ENCODE measurements at places on chromosomes 6 and 20.

DNA sequence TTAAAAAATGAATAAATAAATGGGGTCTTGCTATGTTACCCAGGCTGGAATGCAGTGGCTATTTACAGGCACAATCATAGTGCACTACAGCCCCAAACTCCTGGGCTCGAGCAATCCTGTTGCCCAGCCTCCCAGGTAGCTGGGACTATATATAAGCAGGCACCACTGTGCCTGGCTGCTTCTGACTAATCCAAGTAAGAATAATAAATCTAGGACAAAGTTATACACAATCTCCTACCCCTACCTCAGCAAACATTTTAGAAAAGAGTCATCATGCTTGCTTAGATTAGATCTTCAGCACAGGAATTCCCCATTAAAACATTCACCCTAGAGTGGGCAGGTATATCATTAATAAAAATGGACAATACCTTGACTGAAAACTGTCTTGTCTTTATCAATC lies 124.6 kb downstream of the REV3L start:
- DNase-seq, result no peak

- no peak for DNase-seq
Observed at GRCh38 chr6:80227545-80228105, 121.2 kb downstream of the BCKDHB start.

- DNase-seq, result peak; percentile 7
Observed at GRCh38 chr6:166911248-166911677, 45.1 kb downstream of the RNASET2 start.

GRCh38 chr6:90184334-90185298 lies 112.0 kb downstream of the BACH2 start:
- DNase-seq, result peak; percentile 62

DNA sequence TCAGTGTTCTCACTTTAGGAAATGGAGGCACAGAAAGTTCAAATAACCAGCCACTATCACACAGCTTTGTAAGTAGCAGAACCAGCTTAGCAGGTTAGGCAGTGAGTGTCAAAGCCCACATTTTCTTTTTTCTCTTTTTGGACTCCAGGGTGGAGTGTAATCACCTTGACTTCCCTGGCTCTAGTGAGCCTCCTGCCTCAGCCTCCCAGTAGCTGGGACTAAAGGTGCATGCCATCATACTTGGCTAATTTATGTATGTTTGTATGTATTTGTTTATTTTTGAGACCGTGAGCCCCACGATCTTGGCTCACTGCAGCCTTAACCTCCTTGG lies 7.8 kb upstream of the NCOA3 start:
- DNase-seq, result no peak

- no peak for DNase-seq
Observed at GRCh38 chr6:148814082-148814790, 67.4 kb downstream of the UST start.

DNA sequence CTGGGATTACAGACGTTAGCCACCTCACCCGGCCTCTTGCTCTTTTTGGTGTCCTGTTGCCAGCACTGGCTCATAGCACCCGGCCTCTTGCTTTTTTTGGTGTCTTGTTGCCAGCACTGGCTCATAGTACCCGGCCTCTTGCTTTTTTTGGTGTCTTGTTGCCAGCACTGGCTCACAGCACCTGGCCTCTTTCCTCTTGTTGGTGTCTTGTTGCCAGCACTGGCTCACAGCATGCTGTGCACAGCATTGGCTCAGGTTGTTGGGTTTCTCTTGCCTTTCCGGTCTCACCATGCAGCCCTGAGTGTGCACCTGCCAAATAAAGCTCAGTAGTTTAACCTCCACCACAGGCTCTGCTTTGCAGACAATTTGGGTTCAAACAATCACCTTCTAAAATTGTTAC lies 208.2 kb downstream of the THBS2 start:
- DNase-seq, result no peak

- no peak for DNase-seq
Observed at GRCh38 chr6:54771968-54772367, 74.6 kb upstream of the FAM83B start.

GRCh38 chr6:15288856-15289255 lies 43.0 kb downstream of the JARID2 start:
- DNase-seq, result peak; percentile 60

DNA sequence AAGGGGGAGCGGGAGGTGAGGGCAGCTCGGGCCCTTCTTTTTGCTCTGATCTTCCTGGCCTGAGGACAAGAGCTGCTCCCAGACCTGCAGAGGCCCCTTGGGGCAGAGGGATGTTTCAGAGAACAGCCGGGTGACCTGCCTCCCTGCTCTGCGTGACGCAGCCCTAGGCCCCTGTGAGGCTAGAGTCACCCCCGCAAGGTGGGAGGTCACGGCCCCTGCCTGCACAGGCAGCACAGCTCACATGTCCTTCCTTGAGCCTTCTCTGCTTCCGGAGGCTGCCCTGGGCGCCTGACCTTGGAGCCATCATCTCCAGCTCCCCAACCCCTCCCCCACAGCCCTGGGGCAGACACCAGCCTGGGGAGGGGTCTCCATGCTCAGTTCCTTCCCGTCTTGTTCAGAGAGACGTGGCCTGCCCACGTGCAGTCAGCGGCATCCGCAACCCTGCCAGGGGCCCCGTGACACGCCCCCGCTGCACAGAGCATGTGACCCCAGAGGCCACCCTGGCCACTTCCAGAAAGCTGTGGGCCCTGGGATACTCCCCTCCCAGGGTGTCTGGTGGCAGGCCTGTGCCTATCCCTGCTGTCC lies at the start of gene BIRC7:
TSS of gene BIRC7 (plus strand) at position 507 of the 585 bp plus-strand sequence. CDS start 192 bp downstream, outside the sequence.
- DNase-seq, result peak; percentile 84

GRCh38 chr6:18218233-18218632 lies 46.1 kb downstream of the DEK start:
- no peak for DNase-seq

GRCh38 chr6:32168350-32168749 lies 4.0 kb downstream of the EGFL8 start:
- no peak for DNase-seq

DNA sequence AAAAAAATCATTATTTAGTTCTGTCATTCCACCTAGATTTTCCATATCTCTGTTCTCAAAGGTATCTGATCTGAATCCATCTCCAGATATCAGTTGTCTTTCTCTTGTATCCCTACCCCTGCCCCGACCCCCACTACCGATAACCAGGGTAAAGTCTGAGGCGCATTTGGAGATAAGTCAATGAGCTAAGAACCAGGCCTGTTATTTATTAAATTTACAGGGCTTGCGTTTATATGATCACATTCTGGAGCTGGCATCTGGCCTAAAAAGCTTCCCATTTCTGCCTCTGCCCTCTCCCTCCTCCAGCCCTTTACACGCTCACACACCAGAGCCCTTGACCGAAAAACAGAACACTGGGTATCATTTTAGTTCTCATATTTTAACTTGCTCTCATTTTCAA lies 144.7 kb downstream of the ALDH8A1 start:
- DNase-seq, result no peak

GRCh38 chr6:105713474-105714118 lies 310.7 kb upstream of the PREP start:
- DNase-seq, result no peak

DNA sequence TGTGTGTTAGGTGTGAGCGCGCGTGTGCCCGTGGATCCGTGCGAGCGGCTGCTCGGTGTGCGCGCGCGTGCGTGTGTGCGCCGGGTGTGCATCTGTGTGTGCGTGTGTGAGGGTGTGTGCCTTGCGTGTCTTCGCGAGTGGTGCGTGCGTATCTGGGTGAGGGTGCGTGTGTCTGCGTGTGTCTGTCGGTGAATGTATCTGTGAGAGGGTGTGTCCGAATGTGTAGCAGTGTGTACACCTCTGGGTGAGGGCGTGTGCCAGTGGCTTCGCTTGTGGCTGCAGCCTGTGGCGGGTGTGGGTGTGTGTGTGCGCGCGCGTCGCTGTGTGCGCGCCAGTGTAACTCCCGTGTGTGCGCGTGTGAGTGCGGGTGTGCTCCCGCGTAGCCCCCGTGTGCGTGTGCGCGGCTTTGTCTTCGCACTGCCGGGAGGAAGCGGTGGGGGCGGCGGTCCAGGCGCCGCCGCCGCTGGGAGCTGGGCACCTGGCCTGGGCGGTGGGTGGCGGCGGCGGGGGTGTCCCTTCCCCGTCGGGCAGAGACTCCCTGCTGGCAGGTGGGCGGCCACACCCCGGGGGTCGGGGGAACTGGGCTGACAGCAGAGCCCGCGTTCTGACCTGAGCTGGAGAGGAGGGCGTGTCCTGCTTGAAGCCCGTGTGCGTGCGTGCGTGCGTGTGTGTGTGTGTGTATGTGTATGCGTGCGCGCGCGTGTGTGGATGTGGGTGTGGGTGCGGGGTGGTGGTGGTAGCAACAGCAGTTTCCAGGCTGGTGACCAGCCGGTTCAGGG lies 61.3 kb upstream of the EPB41L1 start:
- peak; percentile 59 for DNase-seq

DNA sequence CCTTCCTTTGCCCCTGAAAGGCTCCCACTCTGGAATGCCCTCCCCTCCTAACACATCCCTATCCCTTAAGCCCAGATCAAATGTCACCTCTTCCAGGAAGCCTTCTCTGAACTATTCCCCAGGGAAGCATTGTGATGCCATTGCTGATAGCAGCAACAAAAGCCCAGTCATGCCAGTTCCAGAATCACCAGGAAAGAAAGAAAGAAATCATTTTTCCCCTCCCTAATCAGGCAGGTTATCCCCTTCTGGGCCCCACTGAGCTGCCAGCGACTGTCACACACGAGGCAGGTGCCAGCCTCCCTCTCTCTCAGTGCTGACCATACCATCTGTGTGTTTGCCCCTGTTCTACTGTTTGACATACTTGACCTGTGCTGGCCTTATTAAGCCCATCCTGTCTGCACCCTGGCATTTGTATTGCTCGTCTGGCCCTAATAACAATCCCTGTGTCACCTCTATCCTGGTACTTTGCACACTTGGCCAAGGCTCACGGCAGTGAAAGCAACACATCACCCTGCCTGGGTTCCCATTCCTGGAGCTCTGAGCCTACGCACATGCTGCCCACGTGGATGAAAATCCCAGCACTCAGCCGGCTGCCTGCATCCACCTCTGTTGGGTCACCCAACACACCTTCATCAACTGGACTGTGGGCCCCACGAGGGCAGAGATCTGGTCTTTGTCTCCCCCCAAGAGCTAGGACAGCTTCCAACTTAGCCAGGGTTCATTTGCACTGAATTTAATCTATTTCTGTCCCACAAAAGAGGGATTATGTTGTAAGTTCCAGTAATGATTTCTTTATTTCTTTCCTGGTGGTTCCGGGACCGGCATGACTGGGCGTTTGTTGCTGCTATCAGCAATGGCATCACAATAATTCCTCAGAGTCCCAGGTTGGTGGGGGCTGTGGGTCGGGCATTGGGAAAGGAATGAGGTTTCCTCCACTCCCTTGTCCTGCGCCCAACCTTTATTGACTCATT lies 5.3 kb upstream of the BPIFB1 start:
- DNase-seq, result peak; percentile 47

GRCh38 chr6:121521164-121521555 lies 85.7 kb downstream of the GJA1 start:
- peak; percentile 71 for DNase-seq

DNA sequence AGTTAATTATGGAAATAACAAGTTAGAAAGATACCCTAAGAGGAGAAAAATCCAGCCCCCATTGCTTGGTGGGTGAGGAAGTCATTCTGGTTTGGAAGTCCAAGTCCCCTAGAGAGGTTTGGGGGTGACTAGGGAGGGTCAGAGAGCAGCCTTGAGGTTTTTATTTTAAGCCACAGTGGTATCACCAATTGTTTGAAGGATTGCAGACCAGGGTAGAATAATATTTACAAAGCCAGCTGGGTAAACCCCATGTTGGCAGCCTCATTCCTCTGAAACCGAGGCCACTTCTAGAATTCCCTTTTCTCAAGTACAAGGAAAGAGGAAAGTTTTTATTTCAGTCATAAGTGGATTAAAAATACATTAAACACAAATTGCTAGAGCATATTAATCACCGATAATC lies 99.7 kb downstream of the TMEM170B start:
- no peak for DNase-seq

GRCh38 chr6:128078276-128078675 lies 177.4 kb upstream of the THEMIS start:
- no peak for DNase-seq

DNA sequence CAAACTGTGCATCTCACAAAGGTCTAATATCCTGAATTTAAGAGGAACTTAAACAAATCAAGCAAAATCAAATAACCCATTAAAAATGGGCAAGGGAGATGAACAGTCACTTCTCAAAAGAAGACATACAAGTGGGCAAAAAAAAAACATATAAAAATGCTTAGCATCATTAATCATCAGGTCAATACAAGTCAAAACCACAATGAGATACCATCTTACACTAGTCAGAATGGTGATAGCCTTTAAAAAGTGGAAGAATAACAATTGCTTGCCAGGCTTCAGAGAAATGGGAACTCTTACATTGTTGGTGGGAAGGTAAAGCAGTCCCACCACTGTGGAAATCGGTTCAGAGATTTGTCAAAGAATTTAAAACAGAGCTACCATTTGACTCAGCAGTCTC lies 646.7 kb upstream of the PTCHD4 start:
- DNase-seq, result no peak

All from islet precursor cell (in vitro differentiated cells).